ENCODE measurements at places on chromosomes 7 and 10. TPM values are rescaled to one million over a fixed set of nuclear protein-coding genes. Genes with fewer than 3 reads are reported as not detected.

- DNase-seq, result no peak
Measured at GRCh38 chr10:17561111-17561510, 56.1 kb downstream of the HACD1 start.

ASAH2 gene
- 0.15 TPM for polyA plus RNA-seq

ARID5B gene
- polyA plus RNA-seq, result 3.9 TPM

GRCh38 chr10:11320809-11321520, 290.5 kb downstream of the USP6NL start:
- DNase-seq, result no peak

GRCh38 chr7:16603633-16604032, 41.9 kb downstream of the ANKMY2 start:
- DNase-seq, result no peak

GATA3 gene
- polyA plus RNA-seq, result 0.11 TPM

DNA sequence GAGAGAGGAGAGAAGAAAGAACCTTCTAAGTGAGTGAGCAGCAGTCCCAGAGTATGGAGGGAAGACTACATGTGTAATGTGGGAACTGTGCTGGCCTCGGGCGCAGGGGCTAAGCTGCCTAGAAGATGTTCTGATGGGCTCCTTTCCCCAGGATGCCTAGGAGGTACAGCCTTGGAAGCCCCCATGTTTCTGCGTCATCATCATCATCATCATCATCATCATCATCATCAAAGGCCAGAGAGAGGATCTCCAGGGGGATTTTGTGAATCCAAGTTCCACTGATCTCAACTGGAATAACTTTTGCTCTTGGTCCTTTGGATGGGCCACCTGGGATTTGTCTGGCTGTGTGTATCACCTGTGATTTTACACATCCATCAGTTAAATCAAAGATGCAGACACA, 86.0 kb downstream of the BUB3 start:
- no peak for DNase-seq

ANKRD22 gene
- 3.4 TPM for polyA plus RNA-seq

- no peak for DNase-seq
Measured at GRCh38 chr7:137484326-137484725, 140.8 kb upstream of the PTN start.

JCAD gene
- 14.6 TPM for polyA plus RNA-seq

- no peak for DNase-seq
Measured at GRCh38 chr7:35513828-35514227, 181.1 kb downstream of the HERPUD2 start.

SPDYE2 gene
- polyA plus RNA-seq, result 0.21 TPM

Data from pancreas (tissue), 10 donors.